ENCODE measurements at places on chromosomes 12 and 14.

DNA sequence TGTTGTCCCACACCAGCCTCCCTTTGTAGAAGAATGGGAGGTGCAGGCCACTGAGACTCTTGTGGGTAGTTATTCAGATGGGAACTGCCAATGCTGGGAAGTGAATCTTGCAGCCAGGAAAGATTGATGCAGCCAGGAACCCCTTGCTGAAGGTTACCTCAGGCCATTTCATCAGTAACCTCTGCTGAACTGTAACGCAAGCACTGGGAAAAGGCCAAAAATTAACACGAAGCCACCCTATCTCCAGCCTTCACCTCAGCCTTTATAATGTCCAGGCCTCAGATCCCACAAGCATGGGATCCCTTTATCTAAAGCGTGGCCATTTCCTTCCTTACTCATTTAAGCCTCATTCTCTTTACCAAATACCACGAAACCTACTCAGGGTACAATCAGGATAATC is 211.1 kb downstream of the SPTSSA start:
- DNase-seq: no peak

DNA sequence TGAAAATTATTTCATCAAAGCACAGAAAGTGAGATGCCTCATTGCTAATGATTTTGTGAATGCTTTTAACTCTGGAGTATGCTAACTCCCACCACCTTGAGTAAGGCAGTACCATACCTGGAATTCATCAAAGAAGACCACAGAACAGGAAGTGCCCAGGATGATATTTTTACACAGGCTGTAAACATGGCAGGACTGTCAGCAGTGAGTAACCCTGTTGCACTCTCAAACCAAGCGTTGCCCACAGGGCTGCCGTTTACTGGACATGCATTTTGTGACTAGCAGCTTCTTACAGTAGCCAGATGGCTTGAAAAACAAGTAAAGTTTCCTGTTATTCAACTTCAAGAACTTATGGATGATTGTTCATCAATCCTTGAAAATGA is 42.4 kb downstream of the RALGAPA1 start:
- DNase-seq: no peak

DNA sequence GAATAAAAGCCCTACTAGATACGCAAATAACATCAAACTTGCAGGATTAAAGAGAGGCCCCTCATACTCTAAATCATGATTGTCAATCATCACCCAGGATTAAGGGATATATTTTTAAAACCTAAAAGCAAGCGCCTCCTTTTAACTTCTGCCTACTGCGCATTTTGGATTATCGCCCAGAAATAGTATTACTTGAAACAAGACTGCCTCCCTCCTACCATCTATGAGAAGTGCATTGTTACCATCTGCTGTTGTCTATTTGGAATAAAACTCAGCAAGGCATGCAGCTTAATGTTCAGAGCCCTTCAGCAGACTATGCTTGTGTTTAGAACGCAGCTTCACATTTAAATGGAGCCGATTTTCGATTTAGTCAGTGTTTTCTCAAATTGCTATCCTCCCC is 79.6 kb downstream of the EXOC5 start:
- no peak for DNase-seq

GRCh38 chr14:61003571-61003970 is 22.5 kb downstream of the SLC38A6 start:
- DNase-seq: peak; percentile 6

GRCh38 chr14:93799989-93800921 is 12.0 kb upstream of the PRIMA1 start:
- DNase-seq: no peak

DNA sequence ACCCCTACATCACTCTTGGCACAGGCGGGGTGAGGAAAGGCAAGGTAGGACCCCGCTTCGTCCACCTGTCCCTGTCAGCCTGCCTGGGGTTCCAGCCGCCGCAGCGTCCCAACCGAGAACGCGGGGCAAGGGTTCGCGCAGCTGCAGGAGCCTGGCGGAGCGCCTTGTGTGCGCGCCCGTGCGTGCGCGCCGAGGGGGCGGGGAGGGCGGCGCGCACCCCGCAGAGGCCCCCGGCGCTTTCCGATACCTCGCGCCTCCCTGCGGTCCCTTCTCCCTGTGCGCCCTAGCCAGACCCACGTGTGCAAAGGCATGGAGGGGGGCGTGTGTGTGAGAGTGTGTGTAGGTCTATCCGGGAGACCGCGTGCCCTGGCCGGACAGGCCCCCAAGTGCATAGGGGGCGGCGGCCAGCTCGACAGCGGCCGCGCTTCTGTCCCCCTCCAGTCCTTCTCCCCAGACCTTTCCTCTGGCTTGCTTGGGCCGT is 122.4 kb downstream of the TSPAN9 start:
- peak; percentile 38 for DNase-seq

DNA sequence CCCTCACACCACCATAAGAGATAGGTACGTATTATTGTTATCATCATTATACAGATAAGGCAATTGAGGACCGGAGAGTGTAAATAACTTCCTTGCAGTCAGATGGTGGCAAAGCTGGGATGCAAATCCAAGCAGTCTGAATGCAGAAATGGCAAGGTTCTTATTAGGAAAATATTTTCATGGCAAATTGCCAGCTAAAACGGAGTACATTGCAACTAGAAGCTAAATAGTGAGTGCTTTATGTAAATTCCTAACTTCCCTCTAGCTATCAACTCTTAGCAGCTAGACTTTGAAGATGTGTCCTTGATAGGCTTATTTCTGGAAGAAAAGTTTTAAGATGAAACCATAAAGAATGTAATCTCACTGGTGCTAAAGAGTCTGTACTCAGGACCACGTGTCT is 323.9 kb upstream of the DIO2 start:
- DNase-seq: no peak

GRCh38 chr14:72610096-72610830 is 283.6 kb downstream of the DPF3 start:
- no peak for DNase-seq

- peak; percentile 98 for DNase-seq
These were observed 297.9 kb upstream of the AMIGO2 start for GRCh38 chr12:47377414-47378221.

DNA sequence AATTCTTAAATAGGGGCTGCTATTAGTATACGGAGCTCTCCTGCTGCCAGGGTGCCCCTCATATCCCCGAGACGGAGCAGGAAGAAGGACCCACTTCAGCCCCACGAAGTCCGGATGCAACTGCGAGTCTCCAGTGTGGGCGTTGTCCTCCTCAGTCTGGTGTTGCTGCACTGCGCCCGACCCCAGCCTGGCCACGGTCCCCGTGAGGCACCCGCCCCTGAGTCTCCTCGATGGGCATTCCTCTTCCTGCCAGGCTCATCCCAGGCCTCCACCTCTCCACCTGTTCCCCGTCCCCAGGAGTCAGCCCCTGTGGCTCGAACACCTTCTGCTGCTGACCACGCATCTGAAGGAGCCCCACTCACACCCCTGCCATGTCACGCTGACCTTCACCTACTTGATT is 68.1 kb upstream of the SFSWAP start:
- DNase-seq: no peak

GRCh38 chr12:100268835-100269564 is 2.0 kb downstream of the SCYL2 start:
- peak; percentile 11 for DNase-seq

DNA sequence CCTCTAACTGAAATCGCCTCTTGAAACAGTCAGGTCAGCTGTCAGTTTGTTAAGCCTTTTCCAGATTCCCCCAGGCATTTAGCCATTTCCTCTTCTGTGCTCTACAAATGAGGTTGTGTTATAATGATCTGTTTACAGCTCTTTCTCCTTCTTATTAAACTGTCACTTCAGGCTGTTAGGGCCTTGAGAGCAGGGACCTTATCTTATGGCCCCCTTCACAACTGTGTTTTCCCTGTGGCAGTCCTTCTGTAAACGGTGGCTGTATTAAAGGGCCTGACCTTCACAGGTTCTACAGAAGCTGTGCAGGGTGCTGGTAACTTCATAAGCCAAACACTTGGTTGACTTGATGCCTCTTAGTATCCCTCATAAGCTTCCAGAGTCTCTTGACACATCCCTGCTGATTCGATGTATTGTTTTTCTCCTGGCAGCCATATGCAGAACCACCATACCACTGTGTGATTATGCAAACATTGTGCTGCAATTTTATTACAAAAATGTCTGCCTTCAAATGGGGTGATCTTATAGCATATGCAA is 104.7 kb downstream of the PLEKHA5 start:
- peak; percentile 14 for DNase-seq

GRCh38 chr12:98840325-98840724 is 195.2 kb downstream of the APAF1 start:
- DNase-seq: no peak

- no peak for DNase-seq
These were observed 946 bp downstream of the RNU4-2 start for GRCh38 chr12:120290609-120291305.

DNA sequence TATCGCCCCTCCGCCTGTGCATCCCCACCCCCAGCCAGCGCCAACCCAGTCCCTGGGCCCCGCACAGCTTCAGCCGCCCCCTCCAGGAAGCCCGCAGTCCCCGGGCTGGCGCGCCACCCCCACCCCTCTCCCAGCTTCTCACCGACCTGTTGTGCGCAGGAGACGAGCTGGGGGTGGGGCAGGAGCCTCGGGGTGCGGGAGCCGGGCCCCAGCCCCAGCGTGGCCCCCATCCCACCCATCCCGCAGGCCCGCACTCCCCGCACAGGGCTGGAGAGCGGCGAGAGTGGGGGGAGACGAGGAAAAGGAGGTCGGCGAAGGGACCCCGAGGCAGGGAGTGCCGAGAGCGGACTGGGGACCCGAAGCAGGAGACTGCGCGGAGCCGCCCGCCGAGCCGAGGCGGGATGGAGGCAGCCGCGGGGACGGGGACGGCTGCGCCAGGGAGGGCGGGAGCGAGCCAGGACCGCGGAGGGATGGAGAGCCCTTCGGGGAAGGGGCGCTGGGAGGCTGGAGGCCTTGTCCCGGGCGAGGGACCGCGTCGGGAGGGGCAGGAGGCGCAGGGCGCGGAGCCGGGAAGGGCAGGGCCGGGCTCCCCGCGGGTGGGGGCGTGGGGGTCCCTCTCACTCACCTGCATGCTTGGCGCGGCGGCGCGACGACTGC is 498 bp downstream of the PIANP start:
- DNase-seq: no peak

DNA sequence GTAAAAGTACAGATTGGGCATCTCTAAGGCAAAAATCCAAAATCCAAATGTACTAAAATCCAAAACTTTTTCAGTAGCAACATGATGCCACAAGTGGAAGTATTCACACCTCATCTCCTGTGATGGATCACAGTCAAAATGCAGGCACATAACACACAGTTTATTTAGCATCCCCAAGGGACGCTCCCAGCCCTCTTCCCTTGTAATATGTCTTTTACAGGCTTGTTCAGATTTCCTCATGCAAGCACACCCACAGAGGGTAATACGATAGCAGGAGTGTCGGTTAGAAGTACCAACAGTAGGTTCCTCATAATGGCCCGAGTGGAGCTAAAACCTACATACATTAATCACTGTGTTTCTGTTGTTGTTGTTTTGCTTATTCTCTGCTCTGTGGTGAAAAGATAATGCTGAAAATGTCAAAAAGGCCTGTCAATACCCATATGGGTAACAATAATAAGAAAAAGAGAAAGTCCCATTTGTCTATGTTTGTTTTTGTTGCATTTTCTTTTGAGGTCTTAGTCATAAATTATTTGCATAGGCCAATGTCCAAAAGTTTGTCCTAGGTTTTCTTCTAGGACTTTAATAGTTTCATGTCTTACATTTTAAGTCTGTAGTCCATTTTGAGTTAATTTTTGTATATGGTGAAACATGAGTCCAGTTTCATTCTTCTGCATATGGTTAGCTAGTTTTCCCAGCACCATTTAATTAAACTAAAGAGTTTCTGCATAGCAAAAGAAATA is 133.1 kb downstream of the LRIG3 start:
- no peak for DNase-seq

- no peak for DNase-seq
These were observed 57.9 kb downstream of the KDM2B start for GRCh38 chr12:121522971-121523370.

DNA sequence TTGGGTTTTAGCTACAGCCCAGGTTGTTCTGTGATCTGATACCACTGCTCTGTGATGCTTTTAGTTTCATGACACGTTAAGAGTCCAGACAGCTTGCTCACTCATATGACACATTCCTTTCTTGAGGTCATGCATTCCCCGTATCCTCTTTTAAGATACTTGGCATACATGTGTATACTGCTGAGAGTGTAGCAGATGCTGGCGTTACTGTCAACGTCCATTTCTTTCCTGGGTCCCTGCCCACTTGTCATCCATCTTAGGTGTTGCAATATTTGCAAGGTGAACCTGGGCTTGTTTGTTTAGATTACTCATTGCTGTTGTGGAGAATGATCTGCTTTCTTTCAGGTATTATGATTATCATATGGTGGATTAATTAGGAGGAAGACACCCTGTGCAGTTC is 9.1 kb upstream of the EMP1 start:
- DNase-seq: peak; percentile 88

- no peak for DNase-seq
These were observed 15.1 kb downstream of the ZDHHC22 start for GRCh38 chr14:77126461-77126990.

GRCh38 chr14:66099931-66100330 is 386.2 kb upstream of the CCDC196 start:
- DNase-seq: no peak

DNA sequence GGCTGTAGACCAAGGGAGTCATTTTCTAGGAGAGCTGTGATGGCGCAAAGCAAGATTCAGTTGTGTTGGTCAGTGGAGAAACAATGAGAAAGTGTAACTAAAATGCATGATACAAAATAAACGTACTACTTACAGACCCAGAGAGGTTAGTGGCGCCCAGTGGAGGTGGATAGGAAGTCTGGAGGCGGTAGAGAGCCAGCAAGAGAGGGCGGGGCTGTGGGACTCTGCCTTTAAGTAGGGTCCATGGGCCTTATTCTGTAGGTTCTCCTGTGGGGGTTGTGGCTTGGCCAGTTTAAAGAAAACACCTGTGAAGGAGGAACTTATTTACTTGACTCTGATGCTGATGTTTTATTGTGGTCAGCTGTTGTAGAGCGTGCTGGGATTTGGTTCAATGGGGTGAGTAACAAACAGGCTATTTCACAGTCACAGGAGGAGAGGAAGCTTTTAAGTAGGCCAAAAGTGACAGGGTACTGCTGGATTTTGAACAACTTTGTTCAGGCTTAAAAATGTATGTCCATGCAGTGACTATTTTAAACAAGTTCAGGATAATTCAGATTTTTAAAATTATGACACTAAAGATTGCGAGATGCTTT is 1097.7 kb downstream of the TMTC2 start:
- DNase-seq: no peak

DNA sequence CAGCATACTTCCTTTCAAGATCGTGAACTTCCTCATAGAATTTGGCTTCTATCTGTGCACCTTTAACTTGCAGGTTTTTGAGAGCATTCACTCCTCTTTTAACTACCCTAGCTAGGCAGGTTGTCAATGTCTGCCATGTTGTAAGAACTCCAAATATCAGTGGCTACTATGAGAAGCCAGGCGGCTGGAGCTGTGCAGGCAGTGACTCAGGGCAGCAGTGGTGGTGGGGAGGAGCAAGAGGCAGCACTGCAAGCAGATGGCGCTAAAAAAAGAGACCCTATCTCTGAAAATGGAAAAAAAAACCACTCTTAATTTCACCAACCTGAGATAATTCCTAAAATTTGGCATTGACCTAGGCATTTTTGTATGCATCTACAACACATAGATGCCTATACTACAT is 28.5 kb downstream of the YARS2 start:
- no peak for DNase-seq

Data from EL (cell line).